Lower lobe of right lung (tissue), 2 donors: ENCODE measurements at places on chromosomes 1 and 21. TPM values are rescaled to one million over a fixed set of nuclear protein-coding genes. Genes with fewer than 3 reads are reported as not detected.

BSND gene
- not detected for total RNA-seq

DNA sequence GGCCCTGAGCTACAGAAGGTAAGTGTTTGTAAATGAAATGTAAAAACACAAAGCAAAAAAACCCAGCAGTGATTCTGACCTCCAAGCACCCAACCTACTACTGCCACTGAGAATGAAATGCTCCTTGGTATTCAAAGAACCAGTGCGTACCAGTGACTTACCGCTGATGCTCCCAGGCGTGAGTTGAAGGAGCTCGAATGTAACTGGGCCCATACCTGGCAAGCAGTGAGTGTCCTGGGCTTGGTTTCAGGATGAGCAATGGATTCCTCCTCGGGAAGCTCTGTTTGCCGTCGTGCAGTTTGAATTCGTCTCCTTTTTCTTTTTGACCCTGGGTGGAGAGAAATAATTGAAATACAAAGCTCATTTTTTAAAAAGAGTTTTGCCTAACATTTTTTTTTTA lies 121.9 kb downstream of the ATG4C start:
- no peak for DNase-seq

IGSF3 gene
- total RNA-seq = 15.8 TPM

LCE2A gene
- not detected for total RNA-seq

DNA sequence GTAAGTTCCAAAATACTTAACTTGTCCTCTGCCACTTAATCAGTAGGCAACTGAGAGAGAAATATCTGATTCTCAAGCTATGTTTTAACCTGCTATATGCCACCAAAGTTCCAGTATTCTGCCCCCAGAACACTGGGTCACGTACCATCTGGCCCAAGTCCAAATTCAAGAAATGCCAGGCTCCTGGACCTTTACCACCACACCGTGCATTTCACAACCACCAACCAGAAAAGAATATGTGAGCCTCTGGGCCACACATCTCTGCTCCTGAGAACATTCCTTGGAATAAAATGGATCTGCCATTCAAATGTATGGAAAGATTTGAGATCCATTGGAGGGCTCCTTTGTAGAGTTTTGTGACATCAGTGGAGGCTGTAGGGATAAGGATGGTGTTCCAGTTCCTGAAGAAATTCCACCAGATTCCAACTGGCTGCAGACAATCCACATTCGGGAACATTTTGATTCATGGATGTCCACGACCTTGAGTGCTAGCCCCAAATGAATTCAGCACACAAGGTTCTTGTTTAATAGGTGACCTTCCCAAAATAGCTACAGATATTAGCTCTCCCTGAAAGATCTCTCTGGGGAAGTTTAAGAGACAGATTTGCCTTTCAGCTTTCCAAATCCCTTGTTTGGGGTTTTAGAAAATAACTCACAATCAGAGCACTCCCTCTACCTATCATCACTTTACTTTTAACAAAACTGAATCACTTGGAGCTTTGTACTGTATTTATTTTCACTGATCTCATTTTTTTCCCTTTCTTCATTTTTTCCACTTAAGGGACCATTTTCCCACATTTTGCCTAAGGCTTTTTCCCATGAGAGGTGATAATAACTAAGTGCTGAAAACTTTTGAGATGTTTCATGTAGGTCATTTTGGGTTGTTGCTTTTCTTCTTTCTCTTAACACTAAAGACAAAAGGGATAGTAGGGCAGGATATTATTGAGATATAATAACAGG lies 128.4 kb upstream of the ZC3H11B start:
- DNase-seq = no peak

DNA sequence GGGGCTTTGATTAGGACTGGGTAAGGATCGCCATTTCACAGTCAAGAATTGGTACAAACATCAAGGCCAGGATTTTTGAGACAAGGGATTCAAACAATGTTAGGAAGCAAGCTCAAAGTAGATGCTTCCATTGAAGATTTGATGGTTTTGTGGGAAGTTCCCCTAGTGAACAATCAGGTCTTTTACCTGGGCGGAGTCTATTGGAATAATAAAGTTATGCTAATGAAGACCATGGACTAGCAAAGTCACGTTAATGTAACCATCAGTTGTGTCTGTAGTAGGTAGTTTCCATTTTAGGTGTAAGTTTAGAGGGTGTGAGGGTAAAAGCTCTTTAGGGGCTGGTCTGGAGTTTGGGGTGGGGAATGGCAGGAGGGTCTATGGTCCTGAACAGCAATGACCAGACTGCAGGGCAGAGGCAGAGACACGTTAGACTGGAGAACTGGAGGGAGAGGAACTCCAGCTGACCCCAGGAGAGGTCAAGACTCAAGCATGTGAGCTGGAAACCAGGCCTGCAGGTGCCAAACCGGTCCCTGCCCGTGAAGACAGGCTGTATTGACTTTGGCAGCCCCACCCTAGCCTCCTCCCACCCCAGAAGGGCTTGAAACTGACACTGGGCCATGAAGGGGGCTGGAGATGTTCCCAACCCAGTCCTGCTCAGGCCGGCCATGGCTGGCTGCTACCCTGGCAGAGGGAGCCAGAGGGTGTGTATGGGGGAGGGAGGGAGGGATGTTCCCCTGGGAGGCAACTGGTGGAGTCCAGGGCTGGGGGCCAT lies 36.0 kb upstream of the GPR37L1 start:
- peak; percentile 50 for DNase-seq

- DNase-seq = no peak
Observed at GRCh38 chr1:19427087-19427781, 58.1 kb downstream of the CAPZB start.

PSEN2 gene
- total RNA-seq = 26.6 TPM

- DNase-seq = no peak
Observed at GRCh38 chr1:12047120-12047876, 15.8 kb upstream of the TNFRSF8 start.

- DNase-seq = peak; percentile 37
Observed at GRCh38 chr21:45580181-45580575, 37.9 kb upstream of the SLC19A1 start.

DNA sequence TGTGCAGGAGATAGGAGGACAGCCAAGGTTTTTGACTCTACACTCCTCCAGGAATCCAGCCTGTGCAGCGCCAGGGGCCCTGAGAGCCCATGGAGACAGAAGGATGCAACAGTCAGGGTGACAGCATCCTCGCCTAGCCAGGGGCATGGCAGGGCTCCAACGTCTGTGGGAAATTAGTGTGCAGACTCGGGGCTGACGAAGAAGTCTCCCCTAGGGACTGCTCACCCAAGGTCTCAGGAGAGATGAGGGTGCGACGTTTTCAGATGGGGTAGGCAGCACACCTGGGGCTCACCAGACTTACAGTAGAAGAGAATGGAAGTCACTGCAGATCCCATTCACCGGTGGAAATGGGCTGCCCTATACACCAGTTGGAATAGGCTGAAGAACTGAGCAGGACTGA lies 241.7 kb downstream of the SETD4 start:
- no peak for DNase-seq

DNA sequence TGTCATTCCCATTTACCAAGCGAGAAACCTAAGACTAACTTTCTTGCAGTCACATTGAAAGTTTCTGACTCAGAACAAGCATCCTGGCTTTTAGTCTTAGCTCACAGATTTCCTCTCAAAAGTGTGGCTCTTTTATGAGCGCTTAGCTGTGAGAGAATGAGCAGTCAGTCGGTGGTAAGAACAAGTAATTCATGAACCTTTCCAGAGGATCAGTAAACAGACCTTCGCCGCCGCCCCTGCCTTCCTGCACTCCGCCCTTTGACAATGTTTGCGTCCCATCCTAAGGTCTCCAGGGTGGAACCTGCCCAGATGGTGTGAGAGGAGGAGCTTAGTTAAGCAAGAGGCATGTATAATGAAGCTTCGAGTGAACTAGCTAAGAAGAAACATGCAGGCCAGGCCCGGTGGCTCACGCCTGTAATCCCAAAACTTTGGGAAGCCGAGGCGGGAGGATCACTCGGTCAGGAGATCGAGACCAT lies 142.4 kb downstream of the GLUL start:
- no peak for DNase-seq

- DNase-seq = no peak
Observed at GRCh38 chr1:245614476-245614875, 459.7 kb downstream of the KIF26B start.

MFSD2A gene
- total RNA-seq = 110 TPM

- no peak for DNase-seq
Observed at GRCh38 chr1:178531887-178532286, 19.0 kb downstream of the TEX35 start.

DNA sequence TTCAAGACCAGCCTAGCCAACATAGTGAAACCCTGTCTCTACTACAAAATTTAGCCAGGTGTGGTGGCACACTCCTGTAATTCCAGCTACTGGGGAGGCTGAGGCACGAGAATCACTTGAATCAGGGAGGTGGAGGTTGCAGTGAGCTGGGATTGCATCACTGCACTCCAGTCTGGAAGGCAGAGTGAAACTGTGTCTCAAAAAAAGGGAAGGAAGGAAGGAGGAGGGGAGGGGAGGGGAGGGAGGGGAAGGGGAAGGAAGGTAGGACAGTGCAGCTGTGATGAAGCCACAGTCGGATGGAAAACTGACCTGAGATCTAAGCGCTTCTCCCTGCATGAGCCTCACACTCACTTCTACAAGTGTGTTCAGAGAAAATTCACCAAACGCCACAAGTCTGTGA lies 22.0 kb upstream of the FHAD1 start:
- no peak for DNase-seq

GRCh38 chr1:30378991-30379581 lies 344.3 kb downstream of the MATN1 start:
- DNase-seq = no peak

- no peak for DNase-seq
Observed at GRCh38 chr1:67339623-67340343, 32.1 kb downstream of the IL12RB2 start.

DNA sequence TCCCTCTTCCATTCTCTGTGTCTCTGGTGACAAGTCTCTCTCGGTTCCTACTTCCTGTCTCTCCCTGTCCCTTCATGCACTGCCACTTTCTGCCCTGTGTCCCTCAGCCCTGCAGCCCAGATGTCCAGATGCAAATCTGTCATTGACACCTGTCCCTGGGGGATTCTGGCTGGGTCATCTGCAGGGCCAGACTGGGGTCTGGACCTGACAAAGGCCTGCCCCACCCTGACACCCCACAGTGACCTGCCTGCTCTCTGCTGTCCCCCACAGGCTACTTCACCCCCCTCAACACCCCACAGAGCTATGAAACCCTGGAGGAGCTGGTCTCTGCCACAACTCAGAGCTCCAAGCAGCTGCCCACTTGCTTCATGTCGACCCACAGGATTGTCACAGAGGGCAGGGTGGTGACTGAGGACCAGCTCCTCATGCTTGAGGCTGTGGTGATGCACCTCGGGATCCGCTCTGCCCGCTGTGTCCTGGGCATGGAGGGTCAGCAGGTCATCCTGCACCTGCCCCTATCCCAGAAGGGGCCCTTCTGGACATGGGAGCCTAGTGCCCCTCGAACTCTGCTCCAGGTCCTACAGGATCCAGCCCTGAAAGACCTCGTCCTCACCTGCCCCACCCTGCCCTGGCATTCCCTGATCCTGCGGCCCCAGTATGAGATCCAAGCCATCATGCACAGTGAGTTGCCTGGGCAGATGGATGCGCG lies 7.2 kb downstream of the THEMIS2 start:
- DNase-seq = no peak

GRCh38 chr1:107668762-107669161 lies 296.2 kb downstream of the VAV3 start:
- DNase-seq = no peak

IL10RB gene
- total RNA-seq = 49.1 TPM

FMO2 gene
- 288 TPM for total RNA-seq

CRYAA gene
- not detected for total RNA-seq

RNPEP gene
- total RNA-seq = 73.8 TPM

GRCh38 chr1:100348549-100349144 lies 3.7 kb upstream of the CDC14A start:
- no peak for DNase-seq

XCL1 gene
- 1.2 TPM for total RNA-seq
